Mammary epithelial cell (primary cell): ENCODE measurements at places on chromosomes 1 and 21. TPM values are rescaled to one million over a fixed set of nuclear protein-coding genes. Genes with fewer than 3 reads are reported as not detected.

Gene DOCK7
- polyA plus RNA-seq: 25.9 TPM

Gene GADD45A
- polyA plus RNA-seq: 75.5 TPM

Gene RGS5
- 0.36 TPM for polyA plus RNA-seq

Gene ACOT11
- polyA plus RNA-seq: 9.4 TPM

Gene BEST4
- polyA plus RNA-seq: 0.39 TPM

Gene NECTIN4
- 5.5 TPM for polyA plus RNA-seq

Gene RUNX1
- polyA plus RNA-seq: 45.8 TPM

Gene FCRL1
- polyA plus RNA-seq: not detected

Gene C4BPA
- polyA plus RNA-seq: not detected

Gene ACTA1
- polyA plus RNA-seq: not detected

Gene RGS2
- polyA plus RNA-seq: 7.0 TPM

Gene AMY1B
- not detected for polyA plus RNA-seq

Gene PLXNA2
- 11.5 TPM for polyA plus RNA-seq

Gene SLAMF7
- polyA plus RNA-seq: 3.0 TPM

Gene PDC
- not detected for polyA plus RNA-seq

Gene USH2A
- polyA plus RNA-seq: not detected

Gene LSS
- polyA plus RNA-seq: 114 TPM

Gene BARHL2
- not detected for polyA plus RNA-seq

Gene DR1
- polyA plus RNA-seq: 25.7 TPM

Gene KIF17
- polyA plus RNA-seq: 0.41 TPM

Gene NSL1
- polyA plus RNA-seq: 22.0 TPM

Gene GJB3
- polyA plus RNA-seq: 232 TPM

Gene ABCA4
- 0.29 TPM for polyA plus RNA-seq

Gene GPR3
- 3.1 TPM for polyA plus RNA-seq

Gene RCC2
- 112 TPM for polyA plus RNA-seq

Gene FBLIM1
- polyA plus RNA-seq: 141 TPM

Gene ARMH1
- polyA plus RNA-seq: 0.51 TPM

Gene FMO5
- 0.58 TPM for polyA plus RNA-seq

Gene PYHIN1
- 0.42 TPM for polyA plus RNA-seq

Gene MKNK1
- 35.0 TPM for polyA plus RNA-seq

Gene MAP1LC3C
- not detected for polyA plus RNA-seq

Gene MYBPH
- polyA plus RNA-seq: not detected

Gene NBPF10
- 0.76 TPM for polyA plus RNA-seq

Gene CFHR5
- not detected for polyA plus RNA-seq

Gene KLF18
- not detected for polyA plus RNA-seq

Gene ARID4B
- polyA plus RNA-seq: 4.9 TPM

Gene DNASE2B
- polyA plus RNA-seq: not detected

Gene PKNOX1
- polyA plus RNA-seq: 21.1 TPM

Gene ANGPTL3
- polyA plus RNA-seq: not detected
